ENCODE measurements at places on chromosomes 4 and X.

GRCh38 chr4:146095860-146096259 lies 79.7 kb upstream of the LSM6 start:
- no peak for DNase-seq

- peak; percentile 74 for DNase-seq
These were observed 35.0 kb upstream of the MAML3 start for GRCh38 chr4:140188975-140189374.

DNA sequence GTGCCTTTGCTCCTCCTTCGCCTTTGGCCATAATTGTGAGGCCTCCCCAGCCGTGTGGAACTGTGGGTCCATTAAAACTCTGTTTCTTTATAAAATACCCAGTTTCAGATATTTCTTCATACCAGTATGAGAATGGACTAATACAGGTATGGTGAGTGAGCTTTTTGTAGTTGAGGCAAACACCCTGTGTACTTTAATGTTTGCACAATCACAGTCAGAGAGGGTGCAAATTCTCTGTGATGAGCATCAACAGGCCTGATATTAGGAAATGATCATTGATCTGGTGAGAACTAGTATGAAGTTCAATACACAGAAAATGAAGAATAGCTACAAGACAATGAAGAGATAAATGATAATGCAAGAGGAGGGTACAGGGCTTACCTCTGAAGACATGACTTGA lies 744.6 kb downstream of the RPA4 start:
- DNase-seq: no peak

DNA sequence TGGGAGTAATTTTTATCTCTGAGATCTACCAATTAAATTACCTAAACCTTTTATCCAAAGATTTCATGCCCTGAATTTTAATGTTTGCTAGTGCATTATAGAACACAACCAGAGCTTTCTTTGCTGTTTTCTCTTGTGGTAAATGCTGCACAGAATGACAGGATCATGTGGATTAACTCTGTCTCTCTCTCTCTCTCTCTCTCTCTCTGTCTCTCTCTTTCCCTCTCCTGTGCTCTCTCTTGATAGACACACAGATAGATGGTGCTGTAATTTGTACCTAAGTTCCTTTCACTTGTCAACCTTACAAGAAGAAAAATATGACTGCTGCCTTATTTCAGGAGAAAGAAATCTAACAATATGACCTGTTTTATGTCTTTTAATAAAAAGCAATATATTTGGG lies 211.2 kb upstream of the WDFY3 start:
- no peak for DNase-seq

- no peak for DNase-seq
These were observed 7.2 kb upstream of the PALLD start for GRCh38 chr4:168489616-168490015.

DNA sequence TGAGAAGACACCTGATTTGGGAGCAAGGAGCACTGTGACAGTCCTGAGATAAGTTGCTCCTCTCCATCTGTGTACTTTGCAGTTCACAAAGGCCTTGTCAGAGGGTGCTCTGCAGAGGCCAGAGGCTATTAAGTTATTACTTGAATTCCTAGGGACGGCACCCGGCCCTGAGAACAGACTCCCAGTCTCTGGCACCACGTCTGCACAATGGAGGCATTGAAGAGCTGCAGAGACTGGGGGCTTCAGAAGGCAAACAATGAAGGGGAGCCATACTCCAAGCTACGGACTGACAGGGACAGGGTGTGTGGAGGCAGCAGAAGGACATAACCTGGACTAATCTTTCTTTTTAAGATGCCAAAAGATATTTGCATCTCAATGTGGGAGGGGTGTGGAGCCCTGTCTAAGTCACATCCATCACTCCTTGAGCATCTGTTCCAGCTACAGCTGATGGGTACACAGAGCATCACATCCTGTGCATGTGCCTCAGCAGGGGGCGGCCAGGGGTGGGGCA lies 11.5 kb downstream of the RASGEF1B start:
- DNase-seq: no peak

GRCh38 chr4:90458576-90458975 lies 331.4 kb downstream of the CCSER1 start:
- DNase-seq: no peak

DNA sequence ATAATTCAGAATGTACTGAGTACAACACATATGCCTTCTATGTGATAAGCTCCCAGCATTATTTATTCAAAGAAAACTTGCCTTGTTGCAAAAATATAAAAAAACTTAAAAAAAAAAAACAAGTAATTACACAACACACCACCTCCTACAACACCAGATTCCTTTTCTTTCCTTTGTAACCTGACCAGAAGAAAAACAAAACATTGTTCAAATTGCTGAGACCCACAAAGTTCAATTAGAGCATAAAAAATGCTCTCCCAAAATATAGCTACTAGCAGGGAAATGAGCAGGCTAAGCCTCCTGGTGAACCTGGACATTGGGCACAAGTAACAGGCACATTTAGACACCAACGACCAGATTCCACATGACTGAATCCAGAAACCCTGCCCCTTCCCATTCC lies 38.3 kb downstream of the MECP2 start:
- DNase-seq: peak; percentile 48

DNA sequence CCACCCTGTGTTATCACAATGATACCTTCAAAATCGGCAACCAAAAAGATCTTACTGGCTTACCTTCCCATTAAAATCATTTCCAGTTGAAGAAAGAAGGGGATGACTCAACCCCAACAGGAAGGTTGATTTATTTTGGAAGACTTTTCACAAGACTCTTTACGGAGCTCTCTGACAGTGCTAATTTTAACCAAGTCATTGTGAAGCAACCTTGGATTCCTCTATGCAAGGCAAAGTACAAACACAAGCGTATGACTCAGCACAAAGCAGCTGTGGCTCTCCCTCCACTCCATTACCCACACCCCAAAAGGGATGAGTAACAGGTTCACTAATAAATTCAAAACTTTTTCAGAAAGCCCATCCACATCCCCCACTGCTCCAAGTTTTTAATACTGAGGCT lies 213.8 kb upstream of the FGF13 start:
- peak; percentile 75 for DNase-seq

DNA sequence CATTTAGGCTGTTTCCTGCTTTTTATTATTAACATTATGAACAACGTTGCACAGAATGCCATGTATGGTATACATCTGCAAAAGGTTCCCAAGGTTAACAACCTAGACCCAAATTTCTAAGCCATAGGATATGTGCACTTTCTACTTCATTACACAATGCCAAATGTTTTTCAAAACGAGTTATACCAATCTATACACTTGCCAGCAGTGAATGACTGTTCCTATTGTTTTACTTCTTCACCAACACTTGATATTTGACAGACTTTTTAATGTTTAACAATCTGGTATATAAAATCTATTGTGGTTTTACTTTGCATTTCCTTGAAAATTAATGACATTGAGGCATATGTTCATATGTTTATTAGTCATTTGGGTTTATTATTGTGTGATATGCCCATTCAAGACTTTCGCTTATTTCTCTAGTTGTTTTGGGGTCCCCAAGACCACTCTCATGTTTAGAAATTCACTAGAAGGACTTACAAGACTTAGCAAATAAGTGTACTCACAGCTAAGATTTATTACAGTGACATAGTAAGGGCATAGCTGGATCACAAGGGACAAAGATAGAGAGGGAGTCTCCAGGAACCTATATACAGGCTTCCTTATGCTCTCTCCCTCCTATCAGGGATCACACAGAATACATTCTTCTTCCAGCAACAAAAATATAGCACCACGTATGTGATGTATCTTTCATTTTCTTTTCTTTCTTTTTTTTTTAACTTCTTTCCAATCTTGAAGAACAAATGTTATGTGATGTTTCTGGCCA lies 62.5 kb downstream of the TBCK start:
- DNase-seq: no peak

- peak; percentile 11 for DNase-seq
These were observed 96.0 kb upstream of the RAB40AL start for GRCh38 chrX:102840871-102841705.

GRCh38 chrX:153913701-153914100 lies 9.2 kb downstream of the AVPR2 start:
- no peak for DNase-seq

- DNase-seq: peak; percentile 43
These were observed 40.5 kb upstream of the GLRB start for GRCh38 chr4:157035471-157035870.

- no peak for DNase-seq
These were observed 201.5 kb upstream of the KLF3 start for GRCh38 chr4:38462367-38463055.

Data from astrocyte of the hippocampus (primary cell).